ENCODE measurements at places on chromosomes 13 and 19. TPM values are rescaled to one million over a fixed set of nuclear protein-coding genes. Genes with fewer than 3 reads are reported as not detected.

The KLF2 gene
- 1.1 TPM for total RNA-seq

The AZU1 gene
- 3.3 TPM for total RNA-seq

The GIPC1 gene
- total RNA-seq = 70.7 TPM

The MCEMP1 gene
- total RNA-seq = not detected

DNA sequence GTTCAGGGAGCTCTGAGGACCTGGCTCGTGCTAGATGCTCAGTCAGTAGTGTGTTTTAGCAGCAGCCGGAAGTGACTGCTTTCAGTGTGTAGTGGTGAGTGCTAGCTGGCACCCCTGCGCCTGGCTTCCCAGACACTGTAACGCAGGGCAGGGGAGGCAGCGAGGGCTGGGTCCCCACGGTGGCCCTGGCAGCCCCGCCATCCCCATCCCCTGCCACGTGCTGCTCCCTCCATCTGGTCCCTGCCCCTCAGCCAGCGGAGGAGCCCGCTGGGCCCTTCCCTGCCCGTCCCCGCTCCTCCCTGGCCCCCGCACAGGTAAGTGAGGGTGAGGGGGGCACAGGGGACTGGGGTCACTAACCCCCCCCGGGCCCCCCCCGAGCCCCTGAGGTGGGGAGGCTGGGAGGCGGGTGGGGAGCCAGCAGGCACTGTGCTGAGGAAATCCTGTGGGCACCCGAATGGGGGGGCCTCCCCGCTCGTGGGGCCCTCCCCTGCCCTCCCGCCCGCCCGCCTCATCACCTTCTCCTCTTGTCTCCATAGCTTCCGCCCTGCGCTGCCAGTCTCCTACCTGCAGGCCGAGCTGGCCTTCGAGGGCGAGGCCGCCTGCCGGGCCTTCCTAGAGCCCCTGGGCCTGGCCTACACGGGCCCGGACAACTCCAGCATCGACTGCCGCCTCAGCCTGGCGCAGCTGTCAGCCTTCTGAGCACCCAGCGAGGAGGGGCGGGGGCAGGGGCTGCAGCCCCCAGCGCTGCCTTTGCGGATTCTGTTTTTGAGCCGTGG lies 3.2 kb downstream of the LENG9 start:
- peaks cover 3% of the 10 kb centered on the region for H3K27me3 ChIP-seq
- H3K27ac ChIP-seq = no peak overlapping the region
- peaks cover 7% of the 10 kb centered on the region for H3K4me1 ChIP-seq
- H3K4me3 ChIP-seq = no peak overlapping the region
- DNase-seq = no peak
- peaks cover 39% of the 10 kb centered on the region for H3K36me3 ChIP-seq

DNA sequence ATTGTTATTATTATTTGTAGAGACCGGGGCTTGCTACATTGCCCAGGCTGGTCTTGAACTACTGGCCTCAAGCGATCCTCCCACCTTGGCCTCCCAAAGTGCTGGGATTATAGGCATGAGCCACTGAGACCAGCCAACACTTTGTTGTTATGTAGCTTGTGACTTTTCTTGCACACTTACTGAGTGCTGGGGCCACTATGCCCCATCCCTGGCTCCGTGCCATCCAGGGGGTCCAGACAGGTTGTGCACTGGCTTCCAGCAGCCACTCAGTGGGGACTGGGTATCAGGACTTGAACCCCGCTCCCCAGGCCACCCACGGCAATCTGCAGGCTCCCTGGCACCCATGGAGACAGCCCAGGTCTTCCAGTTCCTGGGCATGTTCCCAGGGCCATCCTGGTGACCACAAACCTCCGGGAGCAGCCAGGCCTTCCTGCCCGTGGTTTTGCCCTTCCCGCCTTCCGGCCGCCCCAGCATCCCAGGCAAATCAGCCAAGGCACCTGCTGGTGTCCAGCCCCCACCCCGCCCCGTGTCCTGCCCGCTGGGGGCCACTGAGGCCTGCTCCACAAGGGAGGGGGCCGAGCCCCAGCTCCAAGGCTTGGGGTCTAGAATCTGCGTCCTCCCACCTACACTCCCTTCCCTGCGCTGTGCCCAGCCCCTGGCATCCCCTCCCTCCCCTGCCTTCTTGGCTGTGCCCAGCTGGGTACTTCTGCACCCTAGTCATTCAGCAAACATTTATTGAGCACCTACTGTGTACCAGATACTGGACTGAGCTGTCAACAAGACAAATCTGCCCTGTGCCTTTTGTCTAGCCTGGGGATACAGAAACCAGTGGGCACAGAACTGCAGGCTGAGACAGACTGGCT lies 23.7 kb upstream of the SEMA6B start:
- peaks cover 18% of the 10 kb centered on the region for H3K4me1 ChIP-seq
- no peak overlapping the region for H3K27ac ChIP-seq
- H3K27me3 ChIP-seq = peaks cover 52% of the 10 kb centered on the region
- no peaks in the 10 kb centered on the region for H3K36me3 ChIP-seq
- no peak for DNase-seq

DNA sequence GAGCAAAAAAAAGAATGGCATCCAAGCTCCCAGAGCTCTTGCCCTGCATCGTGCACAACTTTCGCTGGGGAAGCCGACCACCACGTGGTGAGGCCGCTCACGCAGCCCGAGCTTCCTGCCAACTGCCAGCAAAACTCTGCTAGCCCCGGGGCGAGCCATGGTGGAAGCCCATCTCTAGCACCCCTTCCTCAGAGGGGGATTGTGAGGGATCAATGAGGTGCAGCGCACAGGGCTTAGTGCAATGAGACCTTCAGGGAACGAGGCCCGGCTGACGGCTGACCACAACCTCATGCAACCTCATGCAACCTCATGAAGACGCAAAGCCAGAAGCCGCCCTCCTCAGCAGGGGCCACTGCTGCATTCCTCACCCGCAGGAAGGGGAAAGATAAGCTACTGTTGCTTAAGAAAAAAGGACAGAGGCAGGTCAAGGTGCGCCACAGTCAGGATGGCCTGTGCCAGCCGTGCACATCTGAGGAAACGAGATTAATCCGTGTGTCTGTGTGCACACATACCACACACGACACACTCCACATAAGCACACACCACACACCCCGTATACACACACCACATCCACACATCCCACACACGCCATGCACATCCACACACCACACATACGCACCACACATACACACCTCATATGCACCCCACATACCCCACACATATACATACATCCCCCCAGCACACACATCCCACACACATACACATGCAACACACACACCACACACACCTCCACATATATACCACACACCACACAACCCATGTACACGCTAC lies 9.6 kb downstream of the HSPBP1 start:
- H3K27me3 ChIP-seq = no peaks in the 10 kb centered on the region
- no peaks in the 10 kb centered on the region for H3K4me1 ChIP-seq
- peaks cover 18% of the 10 kb centered on the region for H3K36me3 ChIP-seq
- H3K27ac ChIP-seq = peak overlapping the region; percentile 6
- no peak for DNase-seq
- no peak overlapping the region for H3K4me3 ChIP-seq

DNA sequence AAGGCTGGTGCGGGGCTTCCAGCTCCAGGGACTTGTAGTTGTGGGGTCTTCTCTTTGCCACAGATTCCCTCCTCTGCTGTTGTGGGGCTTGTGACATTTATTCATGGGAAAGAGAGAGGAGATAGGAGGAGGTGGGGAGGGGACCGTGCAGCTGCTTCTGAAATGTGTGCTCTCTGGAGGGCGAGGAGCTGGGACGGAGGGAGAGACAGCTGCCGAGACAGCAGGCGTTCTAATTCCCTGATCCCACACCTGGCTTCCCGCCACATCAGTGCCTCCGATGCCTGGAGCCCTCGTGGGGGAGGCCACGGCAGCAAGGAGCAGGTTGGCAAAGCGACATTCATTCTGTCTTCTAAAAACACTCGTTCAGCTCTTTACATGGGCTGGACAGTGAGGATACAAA lies 164.4 kb downstream of the USP12 start:
- no peaks in the 10 kb centered on the region for H3K36me3 ChIP-seq
- H3K4me3 ChIP-seq = peak overlapping the region; percentile 71
- H3K27ac ChIP-seq = no peak overlapping the region

DNA sequence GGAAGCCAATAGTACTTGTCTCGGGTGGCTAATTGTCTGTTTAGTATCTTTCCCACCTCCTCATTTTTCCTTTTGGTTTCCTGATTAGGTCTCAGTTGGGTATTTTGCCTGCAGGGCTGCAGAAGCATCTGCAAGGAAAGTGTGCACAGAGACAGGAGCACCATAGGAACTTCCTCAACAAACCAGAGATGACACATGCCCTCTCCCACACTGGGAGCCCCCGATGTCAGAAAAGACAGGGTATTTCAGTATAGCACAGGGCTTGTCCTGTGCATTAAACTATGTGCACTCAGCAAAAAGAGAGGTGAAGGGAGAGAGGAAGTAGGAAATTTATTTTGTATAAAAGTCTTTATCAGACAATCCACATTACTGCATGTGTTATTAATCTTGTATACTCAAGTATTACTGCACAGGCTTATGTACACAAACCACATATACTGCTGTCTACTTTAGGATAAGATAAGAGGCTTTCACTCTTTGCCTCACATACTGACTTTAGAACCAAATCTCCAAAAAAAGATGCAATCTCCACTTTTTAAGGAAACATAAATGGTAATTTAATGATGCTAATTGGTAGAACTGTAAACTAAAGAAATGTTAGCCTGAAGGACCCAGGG lies 501.0 kb downstream of the FOXO1 start:
- H3K4me3 ChIP-seq = no peak overlapping the region
- DNase-seq = no peak
- H3K27ac ChIP-seq = no peak overlapping the region
- H3K27me3 ChIP-seq = no peaks in the 10 kb centered on the region
- no peaks in the 10 kb centered on the region for H3K36me3 ChIP-seq
- H3K4me1 ChIP-seq = peaks cover 17% of the 10 kb centered on the region

DNA sequence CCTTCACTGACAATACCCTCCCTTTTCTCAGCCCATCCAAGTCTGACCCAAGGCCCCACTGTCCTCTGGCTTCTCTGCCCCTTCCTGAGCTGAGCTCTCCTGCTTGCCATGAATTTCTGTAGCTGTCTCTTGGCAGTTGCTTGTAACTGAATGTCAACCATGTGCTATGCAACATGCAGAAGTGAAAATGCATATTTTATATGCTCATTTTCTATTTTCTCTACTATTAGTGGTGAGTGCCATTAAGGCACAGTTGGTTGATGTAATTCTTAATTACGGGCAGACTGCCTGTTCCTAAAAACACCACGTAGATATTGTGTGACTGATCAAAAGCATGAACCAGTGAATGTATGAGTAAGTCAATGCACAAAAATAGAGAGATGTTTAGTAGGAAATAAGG lies 29.6 kb downstream of the TNFSF11 start:
- no peak overlapping the region for H3K4me3 ChIP-seq
- no peak overlapping the region for H3K27ac ChIP-seq
- no peaks in the 10 kb centered on the region for H3K27me3 ChIP-seq
- H3K36me3 ChIP-seq = peaks cover 49% of the 10 kb centered on the region

DNA sequence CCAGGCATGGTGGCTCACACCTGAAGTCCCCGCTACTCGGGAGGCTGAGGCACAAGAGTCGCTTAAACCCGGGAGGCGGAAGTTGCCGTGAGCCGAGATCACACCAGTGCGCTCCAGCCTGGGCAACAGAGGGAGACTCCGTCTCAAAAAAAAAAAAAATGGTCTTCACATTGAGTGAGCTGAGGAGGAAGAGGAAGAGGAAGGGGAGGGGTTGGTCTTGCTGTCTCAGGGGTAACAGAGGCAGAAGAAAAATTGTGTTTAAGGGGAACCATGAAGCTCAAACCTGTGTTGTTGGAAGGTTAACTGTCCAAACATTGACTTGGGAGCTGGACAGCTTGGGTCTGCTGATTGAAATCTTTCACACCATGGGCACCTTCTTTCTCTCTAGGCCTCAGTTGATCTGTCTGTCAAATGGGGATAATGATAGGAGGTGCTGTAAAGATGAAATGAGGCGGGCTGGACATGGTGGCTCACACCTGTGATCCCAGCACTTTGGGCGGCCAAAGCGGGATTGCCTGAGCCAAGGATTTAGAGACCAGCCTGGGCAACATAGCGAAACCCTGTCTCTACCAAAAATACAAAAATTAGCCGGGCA lies 9.8 kb upstream of the SLC44A2 start:
- no peak overlapping the region for H3K4me3 ChIP-seq
- H3K36me3 ChIP-seq = peaks cover 6% of the 10 kb centered on the region
- no peaks in the 10 kb centered on the region for H3K4me1 ChIP-seq
- H3K27ac ChIP-seq = no peak overlapping the region

- no peak for DNase-seq
- H3K4me3 ChIP-seq = no peak overlapping the region
- no peaks in the 10 kb centered on the region for H3K27me3 ChIP-seq
- no peak overlapping the region for H3K27ac ChIP-seq
- H3K36me3 ChIP-seq = no peaks in the 10 kb centered on the region
- H3K4me1 ChIP-seq = peaks cover 36% of the 10 kb centered on the region
These were observed 53.0 kb downstream of the LRCH1 start for GRCh38 chr13:46605825-46606554.

DNA sequence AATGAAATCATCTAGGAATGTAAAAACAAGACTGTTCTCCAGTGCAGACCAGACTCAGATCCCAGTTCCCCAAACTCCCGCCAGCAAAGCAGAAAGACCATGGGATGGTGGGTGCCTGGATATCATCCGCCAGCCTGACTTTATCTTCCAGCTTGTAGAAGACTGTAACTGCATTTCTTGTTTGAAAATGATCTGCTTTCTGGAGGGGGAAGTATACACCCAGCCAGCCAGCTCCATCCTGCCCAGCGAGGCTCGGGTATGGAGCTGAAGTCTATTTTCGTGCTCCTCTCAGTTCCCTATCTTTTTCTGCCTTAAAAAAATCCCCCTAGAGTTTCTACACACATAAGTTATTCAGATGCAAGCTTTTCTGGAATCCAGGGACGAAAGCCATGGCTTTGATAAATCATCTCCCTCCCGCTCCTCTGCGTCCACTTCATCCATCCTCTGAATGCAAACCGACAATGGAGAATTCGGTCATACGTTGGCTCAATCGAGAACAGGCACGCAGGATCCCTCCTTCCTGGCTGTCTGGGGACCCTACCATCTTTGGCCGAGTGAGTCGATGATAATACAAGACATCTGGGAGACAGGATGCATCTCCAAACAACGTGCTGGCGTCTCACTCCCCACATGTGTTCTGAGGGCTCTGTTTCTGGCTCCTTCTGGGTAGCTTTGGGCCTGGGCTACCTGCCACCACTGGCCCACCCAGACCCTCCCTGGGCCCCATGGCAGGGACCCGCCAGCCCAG lies 31.2 kb downstream of the CEBPG start:
- 0 out of 2 replicates have a peak overlapping the region, but pooled peaks have one; percentile 30 for H3K27ac ChIP-seq
- DNase-seq = no peak
- no peak overlapping the region for H3K4me3 ChIP-seq
- no peaks in the 10 kb centered on the region for H3K27me3 ChIP-seq

DNA sequence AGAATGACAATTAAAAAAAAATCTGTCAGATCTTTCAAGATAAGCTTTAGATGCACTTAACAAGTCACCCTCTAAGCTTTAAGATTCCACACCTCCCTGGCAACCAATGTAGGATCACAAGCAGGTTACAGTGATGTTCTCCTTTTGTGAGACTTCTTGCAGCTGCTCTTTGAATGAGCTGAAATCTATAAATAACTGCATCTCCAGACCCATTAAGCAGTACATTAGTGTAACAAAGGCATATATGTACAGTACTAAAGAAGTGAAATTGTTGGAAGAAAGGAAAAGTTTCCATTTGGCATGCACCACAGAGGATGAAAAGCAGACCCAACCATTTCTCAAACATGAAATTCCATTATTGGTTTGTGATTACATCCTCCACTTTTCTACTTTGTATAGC lies 364.7 kb downstream of the ENOX1 start:
- no peak for DNase-seq
- H3K4me3 ChIP-seq = no peak overlapping the region
- H3K4me1 ChIP-seq = peaks cover 23% of the 10 kb centered on the region
- H3K36me3 ChIP-seq = peaks cover 7% of the 10 kb centered on the region
- no peak overlapping the region for H3K27ac ChIP-seq

All from WTC11 (cell line).